ENCODE measurements at places on chromosomes 5 and 9. TPM values are rescaled to one million over a fixed set of nuclear protein-coding genes. Genes with fewer than 3 reads are reported as not detected.

WHRN gene
- total RNA-seq: 6.5 TPM

DDX4 gene
- 0.12 TPM for total RNA-seq

MEIKIN gene
- not detected for total RNA-seq

DNA sequence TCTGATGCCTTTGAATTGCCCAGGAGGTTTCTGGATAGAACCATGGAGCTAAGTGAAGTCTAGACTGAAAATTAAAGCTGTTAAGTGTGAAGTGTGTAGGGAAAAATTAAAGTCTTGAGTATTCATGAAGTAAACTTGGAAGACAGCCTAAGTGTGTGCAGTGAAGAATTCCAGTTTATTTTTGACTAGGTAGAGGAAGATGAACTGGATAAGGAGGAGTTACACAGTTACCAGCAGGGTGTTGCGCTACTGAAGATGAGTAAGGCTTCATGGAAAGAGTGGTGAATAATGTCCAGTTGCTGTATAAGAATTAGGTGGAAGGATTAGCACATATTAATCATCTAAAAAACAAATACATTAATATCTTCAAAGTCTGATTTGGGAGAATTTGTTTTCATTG is 5.7 kb upstream of the CHD1 start:
- no peak for DNase-seq
- H3K36me3 ChIP-seq: peaks cover 16% of the 10 kb centered on the region
- H3K4me1 ChIP-seq: peaks cover 41% of the 10 kb centered on the region
- H3K27me3 ChIP-seq: no peaks in the 10 kb centered on the region
- peak overlapping the region; percentile 22 for H3K27ac ChIP-seq

DNA sequence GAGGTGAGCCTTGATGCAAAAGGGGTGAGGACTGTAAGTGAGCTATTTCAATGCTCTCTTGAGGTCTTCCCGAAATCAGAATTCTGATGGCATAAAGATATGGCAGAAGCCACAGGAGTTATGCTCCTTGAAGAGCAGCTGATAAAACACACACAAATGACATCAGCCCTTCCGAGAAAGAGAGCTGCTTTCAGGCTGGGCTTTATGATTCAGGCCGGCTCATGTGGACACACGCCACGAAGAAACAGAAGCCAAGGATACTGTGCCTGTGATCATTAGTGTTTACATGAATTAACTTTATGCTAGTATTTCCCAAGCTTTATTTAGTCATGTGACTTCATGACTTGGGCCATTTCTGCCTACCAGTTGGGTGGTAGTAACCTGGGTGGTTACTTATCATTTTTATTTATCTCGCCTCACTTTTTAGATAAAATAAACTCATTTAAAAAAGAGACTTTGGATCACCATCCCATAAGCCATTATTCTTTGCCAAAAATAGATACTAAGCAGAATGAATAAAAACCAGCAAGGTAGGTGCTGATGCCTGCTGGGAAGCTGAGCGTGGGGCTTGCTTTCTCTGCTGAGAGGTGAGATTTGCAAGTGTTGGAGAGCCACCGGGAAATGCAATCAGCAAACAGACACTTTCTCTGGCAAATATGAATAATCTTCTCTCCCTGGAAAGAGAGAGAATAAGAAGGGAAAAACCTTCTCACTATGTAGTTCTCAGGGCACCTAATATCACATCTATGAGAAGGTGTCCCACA is 73.0 kb upstream of the SLC25A51 start:
- H3K27ac ChIP-seq: no peak overlapping the region
- H3K4me3 ChIP-seq: no peak overlapping the region
- H3K4me1 ChIP-seq: no peaks in the 10 kb centered on the region
- H3K36me3 ChIP-seq: no peaks in the 10 kb centered on the region
- no peak for DNase-seq

- H3K4me1 ChIP-seq: no peaks in the 10 kb centered on the region
- DNase-seq: no peak
- H3K36me3 ChIP-seq: no peaks in the 10 kb centered on the region
- H3K27me3 ChIP-seq: no peaks in the 10 kb centered on the region
- H3K27ac ChIP-seq: no peak overlapping the region
Measured at GRCh38 chr9:116198344-116198743, 44.8 kb downstream of the PAPPA start.

DNA sequence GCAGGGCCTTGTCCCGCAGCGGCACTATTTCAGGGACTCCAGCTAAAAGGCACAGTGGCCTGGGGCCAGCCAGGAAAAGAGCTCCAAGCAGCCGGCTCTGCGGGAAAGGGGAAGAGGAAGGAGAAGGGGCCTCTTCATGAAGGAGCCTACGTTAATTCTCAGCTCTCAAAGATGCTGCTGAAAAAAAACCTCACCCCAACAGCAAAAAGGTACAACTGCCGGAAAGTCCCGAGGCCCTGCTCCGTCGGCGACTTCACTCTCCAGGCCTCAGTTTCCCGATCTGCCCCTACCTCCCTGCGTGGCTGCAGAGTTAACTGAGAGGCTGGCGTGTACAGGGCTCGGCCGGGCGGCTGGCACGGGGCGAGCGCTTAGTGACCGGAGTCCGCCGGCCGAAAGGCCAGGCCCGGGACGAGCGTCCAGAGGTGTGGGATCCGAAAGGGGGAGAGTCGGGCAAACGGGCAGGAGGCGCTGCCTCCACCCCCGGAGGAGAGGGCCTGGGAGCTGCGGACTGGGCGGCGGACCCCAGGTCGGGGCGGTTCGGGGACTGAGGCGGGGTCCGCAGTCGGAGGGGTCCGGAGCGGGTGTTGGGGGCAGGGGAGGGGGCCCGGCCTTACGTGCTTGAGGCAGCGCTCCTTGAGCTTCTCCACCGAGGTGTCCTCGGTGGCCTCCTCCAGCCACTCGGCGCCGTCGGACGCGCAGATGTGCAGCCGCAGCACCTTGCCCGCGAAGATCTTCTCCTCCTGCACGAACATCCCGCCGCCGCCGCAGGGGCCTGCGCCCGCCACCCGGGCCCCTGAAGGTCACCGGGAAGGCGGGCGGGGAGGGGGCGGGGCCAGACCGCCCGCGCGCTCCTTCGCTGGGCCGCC is 529 bp downstream of the UBAC1 start:
- H3K4me3 ChIP-seq: peak overlapping the region; percentile 81
- H3K36me3 ChIP-seq: peaks cover 2% of the 10 kb centered on the region
- no peak for DNase-seq
- H3K4me1 ChIP-seq: peaks cover 22% of the 10 kb centered on the region
- H3K27ac ChIP-seq: peak overlapping the region; percentile 75

DNA sequence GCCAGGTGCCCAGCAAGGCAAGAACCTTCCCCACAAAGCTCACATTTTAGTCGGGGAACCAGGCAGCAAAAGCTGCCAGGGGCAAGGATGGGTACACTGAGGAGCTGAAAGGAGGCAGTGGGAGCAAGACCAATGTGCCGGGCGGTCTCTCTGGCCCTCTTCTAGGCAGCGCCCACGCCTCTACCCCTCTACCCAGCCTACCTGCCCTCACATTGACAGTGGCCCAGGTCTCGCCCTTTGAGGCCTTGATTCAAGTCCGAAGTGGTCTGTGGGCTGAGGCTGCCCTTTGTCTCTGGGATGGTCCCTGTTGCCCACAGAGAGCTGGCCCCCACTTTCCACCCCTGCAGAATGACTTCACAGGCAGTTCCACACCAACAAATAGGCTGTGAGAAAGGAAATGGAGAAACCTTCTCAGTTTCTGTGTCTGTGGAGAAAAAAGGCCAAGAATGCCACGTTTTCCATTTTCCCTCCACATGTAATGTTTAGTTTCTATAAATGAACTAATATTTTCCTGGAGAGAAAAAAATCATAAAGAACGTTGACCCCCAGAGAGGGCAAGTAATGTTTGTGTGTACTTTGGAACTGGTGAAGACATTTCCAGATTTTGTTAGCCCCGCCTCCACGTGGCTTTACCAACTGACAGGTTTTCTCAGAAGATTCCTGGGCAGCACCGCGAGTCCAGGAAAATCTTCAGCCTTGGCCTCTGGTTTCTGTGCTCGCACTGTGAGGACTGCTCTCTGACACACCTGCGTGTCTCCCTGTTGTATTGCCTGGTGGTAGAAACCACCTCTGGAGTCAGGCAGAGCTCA is 57.4 kb upstream of the ANGPTL2 start:
- DNase-seq: no peak
- no peak overlapping the region for H3K4me3 ChIP-seq
- H3K27me3 ChIP-seq: no peaks in the 10 kb centered on the region
- H3K36me3 ChIP-seq: no peaks in the 10 kb centered on the region
- no peaks in the 10 kb centered on the region for H3K4me1 ChIP-seq
- H3K27ac ChIP-seq: no peak overlapping the region

DNA sequence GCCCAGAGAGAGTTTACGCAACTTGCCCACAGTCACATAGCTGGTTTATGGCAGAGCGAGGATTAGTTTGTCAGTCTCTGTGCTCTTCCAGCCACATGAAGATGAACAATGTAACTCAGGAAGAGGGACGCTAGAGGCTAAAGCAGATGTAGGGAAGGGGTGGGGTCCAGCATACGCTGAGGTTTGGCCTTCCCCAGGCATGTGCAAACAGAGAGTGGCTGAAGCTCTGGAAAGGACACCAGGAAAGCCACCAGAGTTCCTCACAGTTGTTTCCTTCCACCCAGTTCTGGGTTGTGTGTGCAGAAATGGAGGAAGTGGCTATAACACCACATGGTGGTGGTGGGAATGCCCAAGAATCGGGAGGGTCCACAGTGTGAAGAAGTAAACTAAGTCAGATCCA is 60.0 kb downstream of the SNX18 start:
- no peak overlapping the region for H3K4me3 ChIP-seq
- no peak overlapping the region for H3K27ac ChIP-seq
- no peak for DNase-seq
- peaks cover 10% of the 10 kb centered on the region for H3K4me1 ChIP-seq

- no peak overlapping the region for H3K4me3 ChIP-seq
- peaks cover 14% of the 10 kb centered on the region for H3K27me3 ChIP-seq
- H3K36me3 ChIP-seq: no peaks in the 10 kb centered on the region
- no peak overlapping the region for H3K27ac ChIP-seq
- peaks cover 4% of the 10 kb centered on the region for H3K4me1 ChIP-seq
Measured at GRCh38 chr5:112534611-112535255, 115.7 kb upstream of the EPB41L4A start.

- H3K36me3 ChIP-seq: no peaks in the 10 kb centered on the region
- H3K4me1 ChIP-seq: no peaks in the 10 kb centered on the region
- H3K27me3 ChIP-seq: peaks cover 26% of the 10 kb centered on the region
- peak; percentile 22 for DNase-seq
- no peak overlapping the region for H3K4me3 ChIP-seq
Measured at GRCh38 chr9:89853161-89853560, 248.3 kb downstream of the GADD45G start.

GRCh38 chr9:73065439-73065838 is 86.2 kb upstream of the ANXA1 start:
- H3K4me3 ChIP-seq: no peak overlapping the region
- H3K27me3 ChIP-seq: peaks cover 17% of the 10 kb centered on the region
- H3K4me1 ChIP-seq: no peaks in the 10 kb centered on the region

DNA sequence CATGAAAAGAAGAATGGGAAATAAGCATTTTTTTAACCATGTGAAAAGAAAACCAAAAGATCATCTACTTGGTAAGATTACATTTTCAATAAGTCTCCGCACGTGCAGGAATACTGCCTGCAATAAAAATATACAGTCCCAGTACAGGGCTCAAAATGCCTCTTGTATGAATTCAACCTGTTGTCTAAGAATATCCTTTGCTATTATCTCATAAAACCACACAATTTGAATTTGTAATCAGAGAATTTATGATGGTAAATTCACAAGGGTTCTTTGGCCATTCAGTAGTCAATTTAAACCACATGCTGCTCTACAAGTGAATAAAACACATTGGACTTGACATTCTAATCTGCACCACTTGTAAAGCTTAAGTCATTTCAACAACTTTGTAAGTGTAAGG is 46.6 kb downstream of the ST8SIA4 start:
- no peak overlapping the region for H3K4me3 ChIP-seq
- H3K27ac ChIP-seq: peak overlapping the region; percentile 65
- no peak for DNase-seq
- peaks cover 74% of the 10 kb centered on the region for H3K4me1 ChIP-seq

GRCh38 chr9:137150617-137151457 is 11.9 kb downstream of the GRIN1 start:
- no peak overlapping the region for H3K27ac ChIP-seq
- peaks cover 7% of the 10 kb centered on the region for H3K27me3 ChIP-seq
- H3K4me1 ChIP-seq: no peaks in the 10 kb centered on the region
- no peak overlapping the region for H3K4me3 ChIP-seq
- H3K36me3 ChIP-seq: no peaks in the 10 kb centered on the region

- H3K27me3 ChIP-seq: no peaks in the 10 kb centered on the region
- peaks cover 2% of the 10 kb centered on the region for H3K36me3 ChIP-seq
- H3K4me3 ChIP-seq: no peak overlapping the region
- no peak for DNase-seq
- H3K4me1 ChIP-seq: peaks cover 18% of the 10 kb centered on the region
Measured at GRCh38 chr9:125258160-125258785, 3.4 kb upstream of the GAPVD1 start.

DNA sequence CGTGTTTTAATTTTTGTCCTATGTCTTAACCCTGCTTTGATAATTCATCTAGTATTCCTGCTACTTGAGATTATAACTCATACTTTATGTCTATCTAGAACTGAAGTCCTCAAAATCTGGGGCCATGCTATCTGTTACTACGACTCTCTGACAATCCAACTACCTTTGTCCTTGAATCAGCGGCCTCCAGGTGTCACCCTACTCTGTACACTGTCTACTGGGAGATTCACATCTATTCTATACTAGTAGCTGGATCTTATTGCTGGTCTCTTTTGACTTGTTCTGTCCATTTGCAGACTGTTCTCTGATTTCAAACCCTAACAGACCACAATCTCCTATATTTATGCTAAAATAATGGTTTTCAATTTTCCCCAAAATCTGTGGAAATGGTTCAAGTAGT is 225.5 kb upstream of the ELAVL2 start:
- H3K4me3 ChIP-seq: no peak overlapping the region
- no peak for DNase-seq
- H3K27ac ChIP-seq: no peak overlapping the region
- no peaks in the 10 kb centered on the region for H3K4me1 ChIP-seq

DNA sequence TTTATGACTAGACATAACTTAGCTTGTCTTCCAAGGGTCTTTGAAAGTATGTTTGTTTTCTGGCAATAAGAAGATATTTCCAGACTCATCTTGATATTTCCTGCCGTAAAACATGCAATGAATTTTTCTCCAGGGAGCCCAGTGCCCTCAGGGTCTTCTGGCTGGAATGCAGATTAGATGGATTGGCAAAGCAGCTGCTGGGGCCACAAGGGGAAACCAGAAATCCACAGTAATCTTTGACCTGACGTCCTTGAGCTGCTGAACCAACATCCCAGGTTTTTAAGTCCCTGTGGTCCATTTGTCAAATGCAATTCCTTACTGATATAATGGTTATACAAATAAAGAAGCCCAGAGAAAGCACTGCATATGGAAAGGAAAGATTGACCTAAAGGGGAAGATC is 93.0 kb downstream of the THBS4 start:
- no peak overlapping the region for H3K27ac ChIP-seq
- no peak overlapping the region for H3K4me3 ChIP-seq
- H3K27me3 ChIP-seq: no peaks in the 10 kb centered on the region
- peaks cover 30% of the 10 kb centered on the region for H3K36me3 ChIP-seq
- no peak for DNase-seq
